ENCODE measurements at places on chromosomes 11 and 22. TPM values are rescaled to one million over a fixed set of nuclear protein-coding genes. Genes with fewer than 3 reads are reported as not detected.

The BEST1 gene
- polyA plus RNA-seq = 6.9 TPM

The OR52H1 gene
- not detected for polyA plus RNA-seq

The PNPLA5 gene
- polyA plus RNA-seq = 0.11 TPM

The E2F8 gene
- polyA plus RNA-seq = 0.42 TPM

The DNAJB13 gene
- not detected for polyA plus RNA-seq

The ANO1 gene
- polyA plus RNA-seq = 6.2 TPM

The OR5P2 gene
- polyA plus RNA-seq = 0.54 TPM

The IL10RA gene
- polyA plus RNA-seq = 0.90 TPM

The CCDC34 gene
- 6.0 TPM for polyA plus RNA-seq

The POU2AF2 gene
- polyA plus RNA-seq = 0.89 TPM

The NCAM1 gene
- polyA plus RNA-seq = 15.0 TPM

The ARCN1 gene
- 166 TPM for polyA plus RNA-seq

The MMP8 gene
- not detected for polyA plus RNA-seq

The BATF2 gene
- polyA plus RNA-seq = 2.6 TPM

The C11orf52 gene
- 21.1 TPM for polyA plus RNA-seq

The NPTXR gene
- 3.3 TPM for polyA plus RNA-seq

The YPEL4 gene
- 4.1 TPM for polyA plus RNA-seq

The PTPMT1 gene
- 108 TPM for polyA plus RNA-seq

The ART1 gene
- polyA plus RNA-seq = not detected

The TCN1 gene
- 28.2 TPM for polyA plus RNA-seq

The SYT8 gene
- 42.1 TPM for polyA plus RNA-seq

The OR52A1 gene
- polyA plus RNA-seq = not detected

The OR2AG2 gene
- not detected for polyA plus RNA-seq

Measured in hepatocyte (in vitro differentiated cells).